B cell (primary cell): ENCODE measurements at places on chromosomes 3 and 15.

DNA sequence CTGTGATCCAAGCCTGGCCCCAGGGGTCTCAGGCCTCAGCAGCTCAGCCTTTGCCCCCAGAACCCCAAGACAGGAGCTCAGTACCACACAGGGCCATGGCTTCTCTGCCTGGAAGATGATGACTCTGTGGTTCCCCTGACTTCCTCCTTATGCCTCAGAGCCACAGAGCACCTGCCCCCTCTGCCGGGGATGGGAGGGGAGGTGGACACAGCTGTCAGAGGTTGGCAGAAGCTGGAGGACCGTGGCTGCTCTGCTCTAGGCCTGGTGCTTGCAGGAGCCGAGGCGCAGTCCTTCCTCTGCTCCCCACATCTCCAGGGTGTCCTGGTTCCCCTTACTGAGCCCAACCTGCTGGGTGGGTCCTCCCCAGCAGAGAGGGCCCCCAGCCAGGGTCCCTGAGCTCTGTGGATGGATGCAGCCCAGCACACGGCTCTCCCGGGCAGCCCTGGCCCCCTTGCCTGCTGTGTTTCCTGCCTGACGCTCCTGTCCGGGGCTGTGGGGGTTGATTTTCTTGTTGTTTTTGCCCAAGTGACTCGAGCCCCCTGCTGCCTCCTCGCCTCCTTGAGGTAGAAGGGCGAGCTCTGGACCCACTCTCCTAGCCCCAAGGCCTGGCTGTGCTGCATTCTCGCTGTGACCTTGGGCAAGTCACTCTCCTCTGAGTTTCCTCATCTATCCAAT, 36.6 kb downstream of the PSTPIP1 start:
- peak; percentile 81 for DNase-seq
- no peaks in the 10 kb centered on the region for H3K27me3 ChIP-seq
- no peak overlapping the region for H3K4me3 ChIP-seq
- H3K4me1 ChIP-seq, result peaks cover 12% of the 10 kb centered on the region

DNA sequence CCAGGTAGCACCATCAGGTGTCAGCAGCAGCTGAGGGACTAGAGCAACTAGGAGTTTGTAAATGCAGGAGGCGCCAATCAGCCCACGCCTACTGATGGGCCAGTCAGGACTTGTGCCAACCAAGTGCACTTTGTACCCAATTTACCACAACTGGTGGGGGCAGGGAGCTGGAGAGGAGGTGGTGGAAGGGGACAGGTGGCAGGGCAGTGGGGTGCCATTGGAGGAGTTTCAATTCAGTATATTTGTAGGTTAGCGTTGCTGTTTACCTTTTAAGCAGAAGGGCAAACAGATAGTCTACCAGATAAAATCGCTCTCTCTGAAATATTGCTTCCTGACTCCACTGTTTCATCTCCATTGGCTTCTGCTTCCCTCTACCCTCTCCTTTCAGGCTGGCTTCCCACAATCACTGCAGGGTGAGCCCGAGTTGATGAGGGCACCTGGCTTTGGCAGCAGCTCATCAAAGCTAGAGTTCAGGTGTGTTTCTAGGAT, 75.7 kb downstream of the TRIM69 start:
- DNase-seq, result no peak
- no peaks in the 10 kb centered on the region for H3K27me3 ChIP-seq
- H3K27ac ChIP-seq, result no peak overlapping the region

DNA sequence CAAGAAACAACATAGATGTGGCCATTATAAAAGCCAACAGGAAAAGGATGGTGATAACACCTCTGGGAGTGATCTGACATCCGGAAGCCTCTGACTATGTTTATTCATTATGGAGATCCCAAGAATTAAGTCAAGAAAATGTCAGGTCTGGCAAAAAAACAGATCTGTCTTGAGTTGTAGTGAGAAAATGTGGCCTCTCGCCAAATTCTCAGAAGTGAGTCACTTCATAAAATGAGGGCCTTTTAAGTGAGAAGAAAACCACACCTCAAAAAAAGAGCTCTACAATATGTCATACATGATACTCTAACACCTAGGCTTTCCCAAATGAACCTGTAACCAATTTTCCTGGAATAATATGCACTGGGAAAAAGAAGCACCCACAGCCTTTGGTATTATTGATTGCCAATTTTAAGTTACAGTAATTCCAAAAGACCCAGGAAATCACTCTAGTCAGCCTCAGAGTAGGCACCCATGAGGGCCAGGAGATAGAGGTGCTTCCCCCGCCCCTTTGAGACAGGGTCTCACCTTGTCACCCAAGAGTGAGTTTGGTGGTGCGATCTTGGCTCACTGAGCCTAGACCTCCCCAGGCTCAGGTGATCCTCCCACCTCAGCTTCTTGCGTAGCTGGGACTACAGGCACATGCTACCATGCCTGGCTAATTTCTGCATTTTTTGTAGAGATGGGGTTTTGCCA, 38.0 kb downstream of the CCR3 start:
- H3K36me3 ChIP-seq, result no peaks in the 10 kb centered on the region
- DNase-seq, result no peak
- H3K27me3 ChIP-seq, result no peaks in the 10 kb centered on the region
- H3K4me1 ChIP-seq, result peaks cover 20% of the 10 kb centered on the region
- no peak overlapping the region for H3K4me3 ChIP-seq
- no peak overlapping the region for H3K27ac ChIP-seq

GRCh38 chr3:54270816-54271526, 148.6 kb downstream of the CACNA2D3 start:
- no peak for DNase-seq
- H3K36me3 ChIP-seq, result no peaks in the 10 kb centered on the region
- no peaks in the 10 kb centered on the region for H3K27me3 ChIP-seq
- H3K27ac ChIP-seq, result no peak overlapping the region
- H3K4me1 ChIP-seq, result no peaks in the 10 kb centered on the region

DNA sequence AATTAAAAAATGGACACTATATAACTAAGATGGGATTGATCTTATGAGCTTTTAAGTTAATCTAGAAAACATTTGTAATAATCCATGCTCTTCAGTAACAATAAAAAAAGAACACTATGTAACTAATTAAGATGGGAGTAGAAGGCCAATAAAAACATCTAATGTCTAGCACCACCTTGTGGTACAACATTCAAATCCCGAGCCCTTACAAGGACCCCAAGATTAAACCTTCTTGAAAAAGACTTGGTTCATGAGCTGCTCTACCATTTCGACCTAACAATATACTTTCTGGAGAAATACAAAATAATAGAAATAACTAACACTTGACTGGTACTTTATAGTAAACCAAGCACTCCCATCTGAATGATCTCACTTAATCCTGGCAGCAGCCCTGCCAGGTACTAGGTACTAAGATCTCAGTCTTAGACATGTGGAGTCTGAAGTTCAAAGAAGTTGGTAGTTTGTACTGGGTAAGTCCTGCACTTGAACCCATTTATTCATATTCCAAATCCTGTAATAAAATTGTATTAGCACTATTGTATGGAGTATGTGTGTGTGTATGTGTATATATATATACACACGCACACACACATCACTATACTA, 21.8 kb downstream of the METTL6 start:
- H3K4me1 ChIP-seq, result peaks cover 30% of the 10 kb centered on the region
- no peaks in the 10 kb centered on the region for H3K36me3 ChIP-seq
- DNase-seq, result peak; percentile 80
- no peak overlapping the region for H3K4me3 ChIP-seq
- no peaks in the 10 kb centered on the region for H3K27me3 ChIP-seq

GRCh38 chr3:134406331-134407238, 32.3 kb upstream of the AMOTL2 start:
- no peaks in the 10 kb centered on the region for H3K36me3 ChIP-seq
- no peak overlapping the region for H3K4me3 ChIP-seq
- peaks cover 28% of the 10 kb centered on the region for H3K27me3 ChIP-seq
- no peak overlapping the region for H3K27ac ChIP-seq
- no peak for DNase-seq
- no peaks in the 10 kb centered on the region for H3K4me1 ChIP-seq

- H3K27me3 ChIP-seq, result no peaks in the 10 kb centered on the region
- H3K4me1 ChIP-seq, result peaks cover 30% of the 10 kb centered on the region
- no peaks in the 10 kb centered on the region for H3K36me3 ChIP-seq
- DNase-seq, result peak; percentile 76
Observed at GRCh38 chr3:119628816-119629445, 31.2 kb downstream of the PLA1A start.

DNA sequence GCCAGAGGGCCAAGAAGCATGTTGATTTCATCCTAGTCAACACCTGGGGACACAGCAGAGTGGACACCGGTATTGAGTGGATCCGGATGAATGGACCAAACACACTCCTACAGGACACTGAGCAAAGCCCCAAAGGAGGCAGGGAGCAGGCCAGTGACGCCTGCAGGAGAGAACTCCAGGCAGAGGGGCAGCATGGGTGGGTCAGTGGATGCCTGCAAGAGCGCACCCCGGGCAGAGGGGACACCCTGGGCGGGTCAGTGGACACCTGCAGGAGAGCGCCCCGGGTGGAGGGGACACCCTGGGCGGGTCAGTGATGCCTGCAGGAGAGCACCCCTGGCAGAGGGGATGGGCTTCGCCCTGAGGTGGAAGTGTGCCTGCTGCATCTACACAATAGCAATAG, 27.6 kb upstream of the HRH1 start:
- no peaks in the 10 kb centered on the region for H3K36me3 ChIP-seq
- no peak for DNase-seq
- no peak overlapping the region for H3K27ac ChIP-seq
- no peaks in the 10 kb centered on the region for H3K4me1 ChIP-seq

DNA sequence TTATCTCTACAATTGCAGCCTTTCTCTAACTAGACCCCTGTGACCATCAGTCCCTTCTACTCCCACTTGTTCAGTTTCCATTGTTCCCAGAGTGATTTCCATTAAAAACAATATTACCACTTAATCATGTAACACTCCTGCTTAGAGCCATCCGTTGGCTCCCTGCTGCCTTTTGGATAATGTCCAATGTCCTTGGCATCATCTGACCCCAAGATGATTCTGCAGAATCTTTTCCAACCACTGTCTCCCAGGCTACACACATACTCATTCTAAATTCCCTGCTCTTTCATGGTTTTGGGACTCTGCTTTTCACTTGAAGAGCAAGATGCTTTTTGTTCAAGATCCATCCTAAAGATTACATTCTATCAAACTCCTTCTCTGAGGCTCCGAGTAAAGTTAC, 7.1 kb downstream of the KCNH8 start:
- H3K27me3 ChIP-seq, result no peaks in the 10 kb centered on the region
- no peaks in the 10 kb centered on the region for H3K36me3 ChIP-seq
- no peak overlapping the region for H3K4me3 ChIP-seq
- no peak for DNase-seq
- no peaks in the 10 kb centered on the region for H3K4me1 ChIP-seq

- H3K27me3 ChIP-seq, result no peaks in the 10 kb centered on the region
- no peak overlapping the region for H3K4me3 ChIP-seq
- H3K36me3 ChIP-seq, result no peaks in the 10 kb centered on the region
- H3K27ac ChIP-seq, result no peak overlapping the region
- no peak for DNase-seq
Observed at GRCh38 chr15:101118116-101118515, 133.7 kb downstream of the CHSY1 start.

DNA sequence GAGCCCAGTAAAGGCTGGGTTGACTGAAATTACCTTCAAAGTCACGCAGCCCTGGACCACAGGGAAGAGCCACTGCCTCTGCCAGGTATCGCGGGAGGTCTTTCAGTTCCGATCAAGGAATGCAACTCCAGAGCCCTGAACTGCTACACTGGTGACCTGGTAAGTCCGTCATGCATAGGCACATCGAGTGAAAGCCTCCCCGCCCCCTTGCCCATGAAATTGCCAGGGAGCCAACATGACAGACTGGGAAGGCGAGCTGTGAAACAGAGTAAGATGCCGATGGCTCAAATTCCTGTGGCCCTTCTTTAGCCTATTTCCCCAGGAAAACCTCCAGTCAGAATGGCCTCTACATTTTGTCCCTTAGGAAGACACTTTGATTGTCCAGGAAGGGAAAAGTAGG, 2.3 kb upstream of the GP5 start:
- DNase-seq, result no peak
- H3K4me3 ChIP-seq, result no peak overlapping the region
- no peak overlapping the region for H3K27ac ChIP-seq
- peaks cover 29% of the 10 kb centered on the region for H3K4me1 ChIP-seq
- no peaks in the 10 kb centered on the region for H3K36me3 ChIP-seq

DNA sequence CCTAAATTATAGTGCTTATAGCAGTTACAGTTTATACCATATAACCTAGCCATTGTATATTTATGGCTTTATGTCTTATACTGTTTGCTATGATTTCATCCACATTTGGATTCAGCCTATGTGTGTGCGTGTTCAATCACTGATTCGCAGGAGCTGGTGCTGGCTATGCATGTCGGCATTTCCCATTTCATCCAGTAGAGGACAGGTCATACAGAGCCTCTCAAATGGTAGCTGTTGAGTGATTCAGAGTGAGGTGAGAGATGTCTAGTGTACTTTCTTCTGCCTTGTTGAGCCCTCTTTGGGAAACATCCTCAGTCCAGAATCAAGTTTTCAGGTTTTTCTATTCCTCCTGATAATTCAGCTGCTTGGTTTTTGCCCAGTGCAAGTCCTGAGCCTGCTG, 76.1 kb downstream of the FRMD4B start:
- DNase-seq, result no peak
- no peaks in the 10 kb centered on the region for H3K4me1 ChIP-seq
- H3K27me3 ChIP-seq, result no peaks in the 10 kb centered on the region
- no peak overlapping the region for H3K27ac ChIP-seq

- peak; percentile 24 for DNase-seq
- H3K4me1 ChIP-seq, result peaks cover 12% of the 10 kb centered on the region
- no peak overlapping the region for H3K27ac ChIP-seq
- no peaks in the 10 kb centered on the region for H3K27me3 ChIP-seq
- H3K4me3 ChIP-seq, result no peak overlapping the region
Observed at GRCh38 chr15:82855286-82856100, 46.1 kb downstream of the WHAMM start.

DNA sequence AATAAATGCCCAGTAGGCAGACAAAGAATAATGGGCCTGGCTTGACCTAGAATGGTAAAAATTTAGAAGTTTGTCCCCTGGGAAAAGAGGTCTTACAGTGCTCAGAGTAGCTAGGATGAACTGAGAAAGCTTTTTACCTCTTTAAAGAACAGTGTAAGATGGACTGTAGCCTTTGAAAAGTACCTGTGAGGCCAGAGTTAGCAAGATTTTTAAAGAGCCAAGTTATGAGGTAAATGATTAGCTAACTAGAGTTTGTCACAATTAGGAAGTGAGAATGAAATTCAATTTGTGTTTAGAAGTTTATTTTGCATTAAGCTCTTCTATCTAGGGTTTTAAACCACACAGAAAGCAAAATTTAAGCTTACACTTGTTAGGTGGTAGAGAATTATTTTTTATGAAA, 480.9 kb downstream of the ZIC1 start:
- H3K4me3 ChIP-seq, result no peak overlapping the region
- H3K4me1 ChIP-seq, result no peaks in the 10 kb centered on the region

GRCh38 chr3:13288732-13289718, 131.1 kb downstream of the NUP210 start:
- H3K27me3 ChIP-seq, result peaks cover 17% of the 10 kb centered on the region
- H3K4me1 ChIP-seq, result no peaks in the 10 kb centered on the region
- no peak overlapping the region for H3K27ac ChIP-seq
- H3K4me3 ChIP-seq, result no peak overlapping the region

DNA sequence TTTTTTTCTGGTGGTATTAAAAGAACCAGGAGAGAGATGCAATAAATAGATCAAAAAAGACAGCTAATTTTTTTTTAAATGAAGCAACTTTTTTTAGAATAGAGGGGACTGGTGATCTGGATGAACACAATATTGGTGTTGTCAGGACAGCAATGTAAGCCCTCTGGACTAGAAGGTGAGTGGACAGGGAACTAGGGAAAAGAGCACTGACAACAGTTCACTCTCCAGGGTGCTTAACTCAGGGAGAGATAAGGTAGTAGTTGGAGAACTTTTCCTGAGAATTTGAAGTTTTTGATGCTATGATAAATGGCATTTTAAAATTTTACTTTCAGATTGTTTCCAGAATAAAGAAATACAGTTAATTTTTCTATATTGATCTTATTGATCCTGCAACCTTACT, 158.3 kb upstream of the STAC start:
- no peaks in the 10 kb centered on the region for H3K36me3 ChIP-seq
- no peak overlapping the region for H3K27ac ChIP-seq
- H3K4me3 ChIP-seq, result no peak overlapping the region
- H3K4me1 ChIP-seq, result no peaks in the 10 kb centered on the region
- no peaks in the 10 kb centered on the region for H3K27me3 ChIP-seq
- no peak for DNase-seq
